Placental pericyte (primary cell): ENCODE measurements at places on chromosomes 1 and 21. TPM values are rescaled to one million over a fixed set of nuclear protein-coding genes. Genes with fewer than 3 reads are reported as not detected.

The OR14K1 gene
- not detected in 2 replicates for total RNA-seq

The OR2L13 gene
- not detected in 2 replicates for total RNA-seq

The ETNK2 gene
- 3.1 and 3.4 TPM in 2 replicates for total RNA-seq

The HRNR gene
- total RNA-seq: not detected in 2 replicates
